ENCODE measurements at places on chromosomes 12 and 14.
A peak's percentile ranks its signal among the peaks of the same experiment; 100 is the strongest.

GRCh38 chr12:6383572-6384498 is at the start of gene LTBR:
Gene LTBR (plus strand): TSS chr12:6384162. CDS start chr12:6384359, 197 bp downstream.
- no peak for DNase-seq

- no peak for DNase-seq
Observed at GRCh38 chr12:55972911-55973598, 823 bp upstream of the RAB5B start.

DNA sequence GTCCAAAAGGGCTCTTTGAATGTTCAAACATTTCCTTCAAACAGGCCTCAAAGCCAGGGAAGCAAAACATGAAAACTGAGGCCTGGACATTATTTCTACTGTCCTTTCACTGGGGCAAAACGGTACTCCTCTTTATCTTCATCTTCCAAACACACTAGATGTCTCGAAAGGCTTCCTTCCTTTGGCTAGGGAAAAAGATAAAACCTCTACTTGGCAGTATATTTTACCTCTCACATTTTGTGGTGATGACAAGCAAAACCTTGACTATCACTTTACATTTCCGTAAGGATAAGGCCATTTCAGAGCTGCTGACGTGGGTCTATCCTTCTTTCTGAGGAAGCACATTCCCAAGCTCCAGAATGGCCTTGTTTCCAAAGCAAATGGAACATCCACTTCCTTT is 9.9 kb downstream of the STAB2 start:
- DNase-seq, result no peak

DNA sequence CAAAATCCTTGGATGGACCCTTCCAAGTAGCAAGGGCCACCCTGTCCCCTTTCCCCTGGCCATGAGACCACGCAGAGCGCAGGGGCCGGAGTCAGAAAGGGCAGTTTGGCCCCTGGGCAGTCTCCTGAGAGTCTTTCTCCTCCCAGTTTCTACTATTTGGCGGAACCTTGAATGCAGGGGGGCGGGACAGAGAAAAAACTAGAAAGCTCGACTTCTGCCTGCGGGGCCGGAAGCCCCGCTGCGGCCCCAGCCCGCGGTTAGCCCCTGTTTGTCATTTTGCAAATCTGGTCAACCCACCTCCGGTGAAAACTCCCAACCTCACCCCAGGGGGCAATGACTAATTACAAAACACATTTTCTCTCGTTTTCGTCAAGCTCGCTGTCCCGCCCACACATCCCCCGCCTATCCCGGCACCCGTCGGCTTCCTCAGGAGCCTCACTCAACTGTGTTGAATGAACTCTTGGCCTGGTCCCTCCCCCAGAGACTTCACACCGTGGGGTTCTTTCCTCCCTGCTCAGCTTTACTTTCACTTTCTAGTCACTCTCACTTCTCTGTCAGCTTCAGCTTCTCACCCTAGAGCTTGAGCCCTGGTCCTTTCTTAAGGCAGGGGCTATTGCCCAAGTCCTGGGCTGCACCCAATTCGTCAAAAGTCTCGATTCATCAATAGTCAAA is 66.7 kb downstream of the IRF2BPL start:
- peak; percentile 34 for DNase-seq

GRCh38 chr14:20305265-20306078 is at the start of gene TTC5:
Gene TTC5 (minus strand): TSS chr14:20305951. CDS start chr14:20305937, 14 bp downstream.
- peak; percentile 92 for DNase-seq

GRCh38 chr14:68797121-68797670 is 4.3 kb upstream of the ZFP36L1 start:
- DNase-seq, result peak; percentile 47

- peak; percentile 88 for DNase-seq
Observed at GRCh38 chr12:69639400-69640016, 28.8 kb upstream of the LRRC10 start.

DNA sequence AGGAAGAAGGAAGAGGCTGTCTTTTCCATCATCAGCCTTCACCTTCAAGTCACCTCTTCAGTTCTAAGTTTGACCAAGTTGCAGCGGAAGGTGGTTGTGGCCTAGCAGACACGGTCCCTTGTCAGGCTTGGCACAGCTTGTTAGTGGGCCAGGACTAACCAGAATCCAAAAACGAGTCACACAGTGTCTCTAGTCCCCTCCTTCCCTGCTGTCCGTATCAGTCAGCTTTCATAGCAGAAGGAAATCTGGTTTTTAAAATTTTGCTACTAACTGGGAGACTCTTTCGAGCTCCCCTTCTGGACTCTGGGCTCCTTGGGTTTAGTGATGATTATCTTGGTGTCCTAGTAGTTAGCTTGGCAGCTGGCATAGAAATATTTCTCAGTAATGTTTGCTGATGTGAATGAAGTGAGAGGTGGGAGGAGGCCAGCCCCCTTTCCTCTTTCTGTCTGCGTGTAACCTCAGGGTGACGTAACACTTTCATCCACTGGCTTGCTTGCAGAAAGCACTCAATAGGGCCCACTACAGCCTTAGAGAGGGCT is 3.8 kb downstream of the ETV6 start:
- no peak for DNase-seq

DNA sequence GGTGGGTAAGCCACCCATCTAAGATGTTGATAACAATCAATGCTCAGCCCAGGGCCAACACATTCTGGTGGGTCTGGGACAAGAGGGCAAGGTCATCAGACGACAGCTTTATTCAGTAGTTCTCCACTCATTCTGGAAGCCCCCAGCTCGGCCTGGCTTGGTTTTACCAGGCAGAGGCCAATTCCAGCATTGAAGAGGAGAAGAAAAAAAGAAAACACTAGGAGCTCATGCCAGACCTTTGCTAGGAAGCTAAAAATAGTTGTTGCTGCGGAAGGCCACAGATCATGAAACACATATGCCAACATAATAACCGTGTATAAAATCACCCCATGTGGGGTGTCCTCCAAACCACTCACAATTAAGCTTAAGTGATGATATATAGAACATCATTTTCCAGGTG is 44.4 kb downstream of the CCDC60 start:
- DNase-seq, result no peak

All from hematopoietic multipotent progenitor cell treated with erythropoietin and hydrocortisone succinate and interleukin-3 and kit ligand, for 17 days (in vitro differentiated cells).